Gastroesophageal sphincter (tissue), 4 donors: ENCODE measurements at places on chromosomes 16 and 17.

DNA sequence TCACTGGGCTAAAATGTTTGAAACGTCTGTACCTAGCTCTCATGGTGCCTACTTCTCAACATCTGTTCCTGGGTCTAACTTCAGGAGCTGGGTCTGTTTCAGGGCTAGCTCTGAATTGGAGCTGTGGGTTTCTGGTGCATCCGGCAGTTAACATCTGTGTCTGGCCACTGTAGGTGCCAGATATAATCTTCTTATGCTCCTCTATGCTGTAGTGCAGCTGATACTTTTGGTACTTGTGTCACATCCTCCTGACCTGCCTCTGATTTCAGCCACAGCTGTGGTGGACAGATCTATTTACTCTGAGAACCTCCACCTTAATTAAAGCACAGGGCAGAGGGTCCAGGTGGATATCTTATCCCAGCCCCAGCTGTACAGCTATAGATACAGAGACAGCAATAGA lies 496.5 kb upstream of the CDH11 start:
- no peak for ATAC-seq

DNA sequence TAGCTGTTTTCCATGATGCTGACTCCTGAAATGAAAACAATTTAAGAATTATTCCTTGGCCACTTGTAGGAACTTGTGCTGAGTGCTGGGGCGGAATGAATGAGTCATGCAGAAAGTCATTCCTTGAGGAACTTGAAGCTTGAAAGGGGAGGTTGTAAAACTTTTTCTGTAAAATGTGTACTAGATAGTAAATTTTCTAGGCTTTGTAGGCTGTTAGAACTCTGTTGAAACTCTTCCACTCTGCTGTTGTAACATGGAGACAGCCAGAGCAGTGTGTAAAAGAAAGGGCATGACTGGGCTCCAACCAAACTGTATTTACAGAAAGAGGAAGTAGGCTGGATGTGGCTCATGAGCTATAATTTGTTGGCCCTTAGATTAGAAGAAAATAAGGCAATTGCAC lies 46.1 kb downstream of the ABCA8 start:
- peak; percentile 83 for ATAC-seq

DNA sequence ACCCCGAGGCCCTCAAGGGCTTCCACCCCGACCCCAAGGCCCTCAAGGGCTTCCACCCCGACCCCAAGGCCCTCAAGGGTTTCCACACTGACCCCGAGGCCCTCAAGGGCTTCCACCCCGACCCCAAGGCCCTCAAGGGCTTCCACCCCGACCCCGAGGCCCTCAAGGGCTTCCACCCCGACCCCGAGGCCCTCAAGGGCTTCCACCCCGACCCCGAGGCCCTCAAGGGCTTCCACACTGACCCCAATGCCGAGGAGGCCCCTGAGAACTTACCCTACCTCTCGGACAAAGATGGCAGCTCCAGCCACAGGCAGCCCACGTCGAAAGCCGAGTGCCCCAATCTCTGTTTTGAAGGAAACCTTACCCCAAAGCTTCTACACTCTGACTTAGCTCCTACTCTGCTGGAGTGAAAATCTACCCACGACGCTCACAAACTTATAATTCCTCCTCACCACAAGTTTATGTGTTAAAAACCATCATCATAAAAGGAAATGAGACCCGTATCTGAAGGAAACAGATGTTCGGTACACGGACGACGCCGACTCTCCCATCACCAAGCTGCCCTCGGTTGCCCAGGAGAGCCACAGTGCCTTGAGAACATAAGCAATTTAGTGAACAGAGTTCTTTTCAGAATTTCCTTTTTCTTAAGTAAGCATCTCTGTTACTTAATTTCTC lies 61.2 kb upstream of the RPH3AL start:
- no peak for ATAC-seq

- ATAC-seq, result peak; percentile 88
Observed at GRCh38 chr16:53041320-53042051, 11.2 kb downstream of the CHD9NB start.

GRCh38 chr17:17724307-17725010 lies 43.2 kb downstream of the RAI1 start:
- no peak for ATAC-seq

- ATAC-seq, result no peak
Observed at GRCh38 chr17:66635386-66636045, 199.4 kb upstream of the CACNG5 start.

- ATAC-seq, result no peak
Observed at GRCh38 chr16:4334724-4335495, 16.2 kb downstream of the PAM16 start.

DNA sequence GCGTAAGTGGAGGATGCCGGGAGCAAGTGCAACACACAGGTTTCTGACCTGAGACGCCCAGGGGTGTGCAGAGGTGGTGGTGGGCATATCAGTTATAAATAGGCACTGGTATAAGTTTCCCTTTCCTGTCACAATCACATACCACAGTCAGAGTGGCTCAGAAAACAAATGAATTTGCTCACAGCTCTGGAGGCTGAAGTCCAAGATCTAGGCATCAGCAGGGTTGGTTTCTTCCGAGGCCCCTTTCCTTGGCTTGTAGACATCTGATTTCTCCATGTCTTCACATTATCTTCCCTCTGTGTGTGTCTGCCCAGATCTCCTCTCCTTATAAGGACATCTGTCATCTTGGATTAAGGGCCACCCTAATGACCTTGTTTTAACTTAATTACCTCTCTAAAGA lies 250.5 kb upstream of the TNRC6C start:
- no peak for ATAC-seq

DNA sequence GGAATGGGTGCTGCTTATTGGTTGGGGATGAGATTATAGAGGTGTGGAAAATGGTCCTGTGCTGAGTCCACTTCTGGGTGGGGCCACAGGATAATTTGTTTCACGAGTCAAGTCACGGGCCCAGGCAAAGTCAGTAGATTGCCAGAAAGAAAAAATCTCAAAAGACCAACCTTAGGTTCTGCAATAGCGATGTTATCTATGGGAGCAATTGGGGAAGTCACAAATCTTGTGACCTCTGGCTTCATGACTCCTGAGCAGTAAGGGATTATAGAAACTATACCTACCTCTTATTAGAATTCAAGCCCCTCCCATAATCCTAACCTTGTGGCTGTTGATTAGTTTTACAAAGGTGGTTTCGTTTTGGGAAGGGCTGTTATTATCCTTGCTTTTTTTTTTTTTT lies 31.4 kb downstream of the WWP2 start:
- ATAC-seq, result no peak

DNA sequence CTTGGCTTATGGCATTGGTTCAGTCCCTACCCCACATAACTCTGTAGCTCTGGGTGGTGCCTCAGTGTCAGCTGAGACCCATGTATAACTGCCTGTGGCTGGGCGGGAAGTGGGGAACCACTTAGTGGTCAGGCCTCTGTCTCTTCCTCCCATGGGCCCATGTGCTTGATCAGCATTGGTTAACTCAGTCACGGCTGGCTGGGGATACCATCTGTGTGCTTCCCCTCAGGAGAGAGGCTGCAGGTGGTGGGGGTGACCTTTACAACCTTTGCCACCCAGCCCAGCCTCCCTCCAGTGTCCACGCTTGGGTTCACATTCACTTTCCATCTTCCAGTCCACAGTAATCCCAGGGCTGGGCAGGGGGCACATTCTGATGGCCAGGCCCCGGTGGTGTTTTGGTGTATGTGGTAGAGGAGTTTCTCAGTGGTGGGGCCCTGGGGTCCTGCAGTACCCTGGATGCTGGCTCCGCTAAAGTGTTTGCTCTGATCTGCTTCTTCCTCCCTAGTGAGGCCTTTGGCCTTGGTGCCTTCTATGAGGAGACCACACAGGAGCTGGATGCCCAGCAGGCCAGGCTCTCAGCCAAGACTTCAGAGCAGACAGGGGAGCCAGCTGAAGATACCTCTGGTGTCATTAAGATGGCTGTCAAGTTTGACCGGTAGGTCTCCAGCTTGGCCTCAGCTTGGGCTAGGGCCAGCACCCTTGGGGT lies 10.2 kb upstream of the NFATC3 start:
- no peak for ATAC-seq

DNA sequence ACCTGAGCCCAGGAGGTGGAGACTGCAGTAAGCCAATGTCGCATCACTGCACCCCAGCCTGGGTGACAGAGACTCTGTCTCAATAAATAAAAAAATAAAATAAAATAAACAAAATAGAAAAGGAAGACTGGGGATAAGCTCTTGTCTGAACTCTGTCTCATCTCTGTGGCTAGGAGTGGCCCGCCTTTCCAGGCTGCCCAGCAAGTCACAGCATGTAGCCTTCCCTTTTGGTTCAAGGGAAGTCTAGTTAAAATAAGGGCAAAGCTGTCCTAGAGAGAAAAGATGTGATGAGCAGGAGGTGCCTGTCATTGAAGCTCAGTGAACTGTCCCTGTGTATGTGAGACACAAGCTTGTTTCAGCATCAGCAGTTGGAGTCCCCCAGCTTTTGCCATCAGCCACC lies 2.7 kb upstream of the GFAP start:
- ATAC-seq, result no peak

DNA sequence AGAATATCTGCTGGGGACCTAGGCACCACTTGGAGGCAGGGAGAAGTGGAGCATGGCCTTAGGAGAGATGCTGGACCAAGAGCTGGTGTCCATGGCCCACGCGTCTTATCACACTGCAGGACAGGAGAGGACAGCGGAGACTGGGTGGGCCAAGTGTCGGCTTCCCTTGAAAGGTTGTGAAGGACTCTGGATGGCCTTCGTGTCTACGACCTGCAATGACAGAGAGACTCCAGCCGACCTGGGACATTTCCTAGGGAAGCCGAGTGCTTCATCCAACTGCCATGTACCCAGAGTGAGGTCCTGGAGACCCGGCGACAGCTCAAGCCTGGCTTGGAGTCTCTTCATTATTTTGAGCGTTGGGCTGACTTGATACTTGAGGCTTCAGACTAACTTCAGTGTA lies 20.5 kb downstream of the C1QTNF1 start:
- no peak for ATAC-seq

DNA sequence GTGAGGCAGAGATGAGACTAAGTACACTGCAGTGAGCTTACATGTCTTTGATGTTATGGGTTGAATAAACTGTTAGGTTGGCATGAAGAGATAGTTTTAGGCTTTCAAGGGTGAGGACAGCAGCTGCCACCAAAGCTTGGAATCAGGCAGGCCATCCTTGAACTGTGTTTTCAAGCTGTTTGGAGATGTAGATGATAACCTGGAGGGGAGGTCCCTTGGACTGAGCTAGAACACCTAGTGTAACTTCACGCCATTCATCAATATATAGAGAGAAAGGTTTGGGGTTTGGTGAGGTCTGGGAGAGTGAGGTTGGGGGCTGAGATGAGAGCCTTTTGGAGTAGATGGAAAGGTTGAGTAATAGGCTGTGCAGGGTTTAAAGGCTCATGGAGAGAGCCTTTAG lies 2447.0 kb downstream of the TP53TG3F start:
- ATAC-seq, result no peak

DNA sequence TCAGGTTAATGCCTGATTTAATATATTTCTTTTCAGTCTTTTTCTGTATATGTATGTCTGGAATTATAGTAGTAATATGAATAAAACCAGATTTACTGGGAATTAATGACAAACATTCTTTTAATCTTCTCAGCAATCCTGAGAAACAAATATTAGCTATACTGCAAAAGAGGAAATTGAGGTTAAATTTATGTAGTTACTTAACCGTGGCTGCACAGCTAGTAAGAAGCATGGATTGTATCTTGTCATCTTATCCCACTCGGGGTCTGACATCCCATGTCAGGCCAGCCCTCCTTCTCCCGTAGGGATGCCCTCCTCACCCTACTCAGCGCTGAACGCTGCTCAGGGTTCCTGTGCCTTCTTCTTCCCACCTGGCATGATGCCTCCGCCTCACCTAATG lies 143.0 kb downstream of the FTO start:
- no peak for ATAC-seq

- no peak for ATAC-seq
Observed at GRCh38 chr17:12252462-12252861, 231.8 kb downstream of the MAP2K4 start.

- peak; percentile 79 for ATAC-seq
Observed at GRCh38 chr16:12057266-12057665, 80.7 kb downstream of the SNX29 start.

DNA sequence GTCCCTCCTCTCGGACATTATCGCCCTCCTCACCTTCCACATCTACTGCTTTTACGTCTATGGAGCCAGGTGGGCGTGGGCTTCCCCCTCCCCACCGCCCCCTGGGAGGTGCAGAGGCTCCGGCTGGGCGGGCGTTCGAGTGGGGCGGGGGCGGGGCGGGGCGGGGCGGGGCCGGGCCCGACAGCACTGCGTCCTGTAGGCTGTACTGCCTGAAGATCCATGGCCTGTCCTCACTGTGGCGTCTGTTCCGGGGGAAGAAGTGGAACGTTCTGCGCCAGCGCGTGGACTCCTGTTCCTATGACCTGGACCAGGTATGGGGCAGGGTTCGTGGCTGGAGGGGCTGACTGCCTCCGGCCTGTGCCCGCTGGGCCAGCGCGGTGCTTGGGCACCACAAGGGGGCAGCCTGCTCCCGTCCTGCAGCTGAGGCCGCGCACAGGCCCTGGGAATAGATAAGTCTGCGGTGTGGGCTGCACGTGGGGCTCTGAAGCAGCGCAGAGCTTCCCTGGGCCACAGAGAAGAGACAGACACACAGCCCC lies 9.2 kb downstream of the PIGQ start:
- ATAC-seq, result peak; percentile 81

GRCh38 chr16:56936491-56936890 lies 4.5 kb downstream of the HERPUD1 start:
- ATAC-seq, result no peak

DNA sequence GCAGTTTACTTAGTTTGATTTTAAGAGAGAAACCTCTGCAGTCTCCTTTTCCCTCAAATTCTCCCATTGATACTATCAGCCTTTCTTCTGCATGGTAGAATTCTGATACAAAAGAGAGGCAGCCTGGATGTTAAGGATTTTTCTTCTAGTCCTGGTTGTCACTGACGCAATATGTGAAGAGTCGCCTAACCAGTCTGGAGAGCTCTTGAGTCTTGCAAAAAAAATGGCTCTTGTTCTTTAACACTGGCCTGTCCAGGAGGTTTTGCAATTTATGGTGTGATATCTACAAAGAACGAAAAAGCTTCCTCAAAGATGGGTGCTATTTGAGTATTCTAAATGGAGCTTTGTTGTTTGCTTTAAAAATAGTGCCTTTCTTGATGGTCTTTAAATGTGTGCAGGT lies 28.9 kb downstream of the COX10 start:
- no peak for ATAC-seq

- ATAC-seq, result no peak
Observed at GRCh38 chr17:71251951-71252350, 868.9 kb upstream of the SOX9 start.

- no peak for ATAC-seq
Observed at GRCh38 chr16:60655514-60656153, 1380.6 kb downstream of the CDH8 start.

DNA sequence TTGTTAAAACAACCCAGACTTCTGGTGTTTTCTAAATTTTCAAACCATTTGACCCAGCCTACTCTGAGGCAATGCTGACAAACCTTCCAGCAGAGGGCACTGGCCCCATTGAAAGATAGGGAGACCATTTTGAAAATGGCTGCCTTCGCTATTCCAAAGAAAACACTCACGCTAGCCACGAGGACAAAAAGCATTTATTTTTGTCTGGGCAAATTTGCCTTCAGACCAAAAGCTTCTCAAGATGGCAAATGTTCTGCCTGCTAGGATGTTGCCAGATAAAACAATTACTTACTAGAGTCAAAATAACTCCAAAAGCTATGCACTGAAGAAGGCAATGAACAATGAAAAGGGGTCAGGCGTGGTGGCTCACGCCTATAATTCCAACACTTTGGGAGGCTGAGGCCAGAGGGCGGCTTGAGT lies 296.7 kb upstream of the IRX5 start:
- ATAC-seq, result no peak
